ENCODE measurements at places on chromosomes 12 and 14.

GRCh38 chr12:1830401-1830845 is 10.1 kb downstream of the LRTM2 start:
- DNase-seq: no peak

DNA sequence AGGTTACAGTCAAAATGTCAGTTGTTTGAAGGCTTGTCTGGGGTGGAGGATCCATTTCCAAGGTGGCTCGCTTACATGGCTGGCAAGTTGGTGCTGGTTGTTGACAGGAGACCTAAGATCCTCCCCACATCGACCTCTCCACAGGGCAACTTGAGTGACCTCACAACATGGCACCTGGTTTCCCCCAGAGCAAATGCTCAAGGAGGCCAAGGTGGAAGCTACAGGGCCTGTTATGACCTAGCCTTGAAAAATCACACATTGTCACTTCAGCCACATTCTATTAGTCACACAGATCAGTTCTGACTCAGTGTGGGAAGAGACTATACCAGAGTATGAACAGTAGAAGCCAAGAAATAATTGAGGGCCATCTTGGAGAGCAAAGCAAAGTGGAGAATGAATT is 11.3 kb upstream of the GNG2 start:
- no peak for DNase-seq

DNA sequence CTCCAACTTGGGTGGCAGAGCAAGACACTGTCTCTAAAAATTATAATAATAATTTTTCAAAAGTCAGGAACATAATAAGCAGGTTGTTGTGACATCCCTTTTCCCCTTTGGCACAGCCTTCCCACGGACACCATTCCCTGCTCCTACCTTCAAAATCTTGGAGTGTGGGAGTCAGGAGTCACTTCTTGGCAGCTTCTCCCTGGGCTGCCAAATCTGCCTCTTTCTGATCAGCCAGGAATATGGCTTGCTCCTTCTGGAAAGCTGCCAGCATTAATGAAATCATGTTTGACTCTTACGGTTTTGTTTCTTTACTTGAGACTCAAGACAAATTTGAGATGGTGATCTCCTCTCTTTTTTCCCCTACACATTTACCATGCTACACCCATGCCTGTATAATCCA is 391.4 kb upstream of the SYT1 start:
- no peak for DNase-seq

DNA sequence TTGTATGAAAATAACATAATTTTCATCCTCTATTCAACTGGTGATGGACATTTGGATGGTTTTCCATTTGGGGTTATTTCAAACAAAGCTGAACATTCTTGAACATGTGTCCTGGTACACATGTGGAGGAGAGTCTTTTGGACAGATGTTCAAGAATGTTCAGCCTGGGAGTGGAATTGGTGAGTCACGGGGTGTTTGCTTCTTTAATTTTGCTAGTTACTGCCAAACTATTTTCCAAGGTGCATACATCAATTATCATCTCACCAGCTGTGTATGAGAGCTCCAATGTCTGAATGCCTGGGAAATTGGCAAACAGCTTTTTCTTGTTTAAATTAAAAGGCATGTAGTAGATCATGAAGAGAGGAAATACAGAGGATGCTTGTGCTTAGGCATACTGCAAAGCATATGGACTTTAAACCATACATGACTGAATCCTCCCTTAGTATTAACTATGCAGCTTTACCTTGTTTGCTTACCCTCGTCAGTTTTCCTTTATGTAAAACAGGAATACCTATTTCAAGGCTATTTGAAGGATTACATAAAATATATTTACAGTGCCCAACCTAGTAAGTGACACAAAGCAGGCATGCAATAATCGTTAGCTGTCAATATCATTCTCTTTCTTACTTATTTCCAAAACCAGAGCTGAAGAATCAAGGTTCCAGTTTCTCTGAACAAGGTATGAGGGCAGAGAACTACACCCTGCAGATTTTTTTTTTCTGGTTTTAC is 152.1 kb downstream of the ITPR2 start:
- no peak for DNase-seq

- peak; percentile 90 for DNase-seq
Observed at GRCh38 chr14:34059925-34060650, 109.2 kb upstream of the EGLN3 start.

All from right kidney (tissue), 9 donors.